ENCODE measurements at places on chromosomes 4 and X.

DNA sequence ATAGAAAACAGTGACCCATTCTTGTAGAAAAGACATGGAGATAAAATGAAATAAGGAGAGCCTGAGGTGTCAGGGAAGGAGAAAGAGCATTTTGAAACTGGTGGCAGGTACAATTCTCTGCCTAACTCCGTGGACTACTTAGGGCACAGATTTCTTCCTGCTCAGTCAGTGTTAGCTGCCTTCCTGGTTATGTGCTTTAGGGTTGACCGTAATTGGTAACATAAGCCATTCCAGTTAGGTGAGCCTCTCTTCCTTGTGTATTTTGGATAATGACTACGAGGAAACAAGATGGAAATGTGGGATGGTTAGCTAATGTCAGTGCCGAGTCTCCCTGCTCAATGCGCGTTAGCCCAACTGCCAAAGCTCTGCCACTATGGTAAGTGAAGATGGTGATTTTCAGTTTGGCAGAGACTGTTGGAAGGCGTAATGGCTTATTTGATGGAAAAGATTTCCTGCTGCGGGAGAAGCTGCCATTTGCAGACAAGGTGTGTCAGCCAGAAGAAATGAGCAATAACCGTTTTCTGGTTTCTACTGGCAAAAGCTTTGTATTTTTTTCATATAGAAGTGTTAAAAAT, 174.1 kb downstream of the CBR4 start:
- no peak for DNase-seq

- DNase-seq: no peak
Measured at GRCh38 chrX:24920769-24921168, 95.0 kb downstream of the ARX start.

- DNase-seq: no peak
Measured at GRCh38 chrX:29547877-29548276, 667.5 kb upstream of the MAGEB2 start.

GRCh38 chr4:157674699-157675098, 454.2 kb downstream of the GRIA2 start:
- DNase-seq: no peak

- no peak for DNase-seq
Measured at GRCh38 chr4:40317916-40318658, 17.0 kb upstream of the CHRNA9 start.

DNA sequence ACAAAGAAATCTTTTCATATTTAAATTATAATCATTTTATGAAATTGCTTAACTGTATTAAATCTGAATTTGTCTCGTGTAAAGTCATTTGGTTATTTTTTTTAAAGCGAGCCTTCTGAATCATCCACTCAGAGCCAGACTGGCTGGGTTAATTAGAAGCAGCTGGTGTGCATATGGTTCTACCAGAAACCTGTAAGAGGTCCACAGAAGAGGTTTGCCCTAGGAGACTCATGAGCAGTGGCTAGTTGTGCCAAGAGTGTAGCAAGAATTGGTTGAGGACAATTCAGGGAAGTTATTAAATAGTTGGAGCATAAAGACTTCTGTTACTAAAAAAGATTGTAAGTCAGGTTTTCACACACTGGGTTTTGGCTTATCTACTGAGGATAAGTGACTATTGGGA, 267.4 kb downstream of the IL1RAPL2 start:
- no peak for DNase-seq

- no peak for DNase-seq
Measured at GRCh38 chrX:107628662-107629539, 591 bp downstream of the PRPS1 start.

DNA sequence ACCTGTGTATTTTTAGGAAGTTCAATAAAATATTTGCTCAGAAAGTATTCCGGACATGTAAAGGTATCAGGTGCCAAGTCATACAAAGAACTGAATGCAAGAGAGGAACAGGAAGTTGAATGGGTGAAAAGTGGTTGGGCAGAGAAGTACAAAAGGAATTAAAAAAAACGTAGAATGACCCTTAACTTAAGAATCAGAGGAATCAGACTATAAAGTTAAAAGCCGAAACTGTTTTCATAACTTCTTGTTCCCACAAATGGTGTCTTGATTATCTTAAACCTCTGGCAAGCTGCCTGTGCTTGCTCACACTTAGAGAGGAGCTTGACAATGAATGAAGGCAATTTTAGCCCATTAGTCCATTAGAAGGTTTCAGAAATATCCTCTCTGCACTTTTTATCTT, 81.6 kb upstream of the HHIP start:
- no peak for DNase-seq

DNA sequence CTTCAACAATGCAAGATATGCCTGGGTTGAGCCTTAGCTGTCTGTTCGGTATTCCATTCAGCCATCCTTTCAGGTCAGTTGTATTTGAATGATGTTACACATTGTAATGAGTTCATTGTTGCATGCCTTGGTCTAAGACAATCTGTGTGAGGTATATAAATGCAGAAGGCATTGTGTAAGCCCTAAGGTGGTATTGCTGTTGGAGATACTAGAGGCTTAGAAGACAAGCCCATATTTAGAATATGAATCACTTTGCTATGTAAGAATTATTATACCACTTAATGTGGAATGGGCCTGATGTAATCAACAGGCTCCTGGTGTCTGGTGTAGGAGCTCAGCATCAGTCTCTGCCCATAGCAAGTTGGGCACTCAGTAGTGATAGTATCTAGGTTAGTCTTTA, 473.4 kb upstream of the GNPDA2 start:
- no peak for DNase-seq

- DNase-seq: peak; percentile 71
Measured at GRCh38 chr4:184248216-184248615, 30.5 kb upstream of the ENPP6 start.

DNA sequence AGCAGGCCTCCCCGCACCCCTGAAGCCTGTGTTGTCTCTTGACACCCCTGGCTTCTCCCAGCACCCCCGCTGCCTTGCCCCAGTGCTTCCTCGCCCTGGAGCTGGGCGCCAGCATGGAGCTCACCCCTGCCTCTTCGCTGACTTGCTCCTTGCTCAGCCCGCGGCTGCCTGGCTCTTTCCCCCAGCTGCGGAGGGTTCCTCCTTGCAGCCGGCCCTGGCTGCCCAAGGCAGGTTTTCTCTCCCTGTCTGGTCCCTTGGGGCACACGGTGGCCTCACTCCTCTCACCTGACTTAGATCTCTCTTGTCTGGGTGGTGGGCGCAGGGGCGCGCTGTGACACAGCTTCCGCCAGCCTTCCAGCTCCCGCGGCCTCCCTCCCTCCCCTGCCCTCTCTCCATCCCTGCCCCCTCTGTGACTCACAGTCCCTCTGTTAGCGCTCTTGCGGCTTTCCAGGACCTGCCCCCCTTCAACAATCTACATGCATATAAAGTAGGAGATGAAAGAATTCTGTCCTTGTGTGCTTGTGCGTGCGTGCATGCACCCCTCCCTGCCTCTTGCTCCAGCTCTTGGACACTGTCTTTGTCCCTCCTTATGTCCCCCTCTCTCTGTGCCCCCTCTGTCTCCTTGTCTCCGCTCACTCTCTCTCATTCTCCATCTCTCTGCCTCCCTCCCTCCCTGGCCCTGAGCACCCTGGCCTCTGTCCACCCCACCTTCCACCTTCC, 2.2 kb downstream of the PLXNB3 start:
- DNase-seq: peak; percentile 10
